ENCODE measurements at places on chromosomes 4 and X.

- no peak for DNase-seq
These were observed 112.6 kb downstream of the GABRA2 start for GRCh38 chr4:46277165-46277951.

DNA sequence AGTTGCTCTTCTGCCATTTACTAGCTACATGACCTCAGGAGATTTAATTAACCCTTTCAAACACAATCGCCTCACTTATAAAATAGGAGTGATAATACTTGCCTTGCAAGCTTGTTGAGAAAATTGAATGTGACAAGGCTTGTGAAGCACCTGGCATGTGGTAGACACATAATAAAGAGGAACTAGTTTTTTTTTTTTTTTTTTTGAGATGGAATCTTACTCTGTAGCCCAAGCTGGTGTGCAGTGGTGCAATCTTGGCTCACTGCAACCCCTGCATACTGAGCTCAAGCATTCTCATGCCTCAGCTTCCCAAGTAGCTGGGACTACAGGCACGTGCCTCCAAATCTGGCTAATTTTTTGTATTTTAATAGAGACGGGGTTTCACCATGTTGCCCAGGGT is 73.7 kb upstream of the STIM2 start:
- DNase-seq = no peak

- peak; percentile 82 for DNase-seq
These were observed 28.6 kb upstream of the TMEM154 start for GRCh38 chr4:152708361-152708760.

- DNase-seq = no peak
These were observed 26.9 kb downstream of the C4orf46 start for GRCh38 chr4:158644760-158645159.

DNA sequence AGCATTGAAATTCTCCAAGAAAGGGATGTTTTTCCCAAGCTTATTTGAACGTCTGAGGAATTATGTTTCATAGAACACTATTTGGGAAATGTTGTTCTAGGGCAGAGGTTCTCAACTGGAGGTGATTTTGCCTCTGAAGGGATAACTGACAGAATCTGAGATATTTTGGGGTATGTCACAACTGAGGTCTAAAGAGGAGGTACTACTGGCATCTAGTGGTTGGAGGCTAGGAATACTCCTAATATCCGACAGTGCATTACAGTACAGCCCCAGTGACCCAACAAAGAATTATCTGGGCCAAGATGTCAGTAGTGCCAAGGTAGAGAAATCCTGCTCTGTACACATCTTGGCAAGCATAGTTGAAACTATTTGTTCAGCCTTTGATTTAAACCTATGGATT is 6.4 kb downstream of the HSPA4L start:
- DNase-seq = no peak

GRCh38 chrX:110436523-110436922 is 77.9 kb downstream of the RTL9 start:
- peak; percentile 16 for DNase-seq

DNA sequence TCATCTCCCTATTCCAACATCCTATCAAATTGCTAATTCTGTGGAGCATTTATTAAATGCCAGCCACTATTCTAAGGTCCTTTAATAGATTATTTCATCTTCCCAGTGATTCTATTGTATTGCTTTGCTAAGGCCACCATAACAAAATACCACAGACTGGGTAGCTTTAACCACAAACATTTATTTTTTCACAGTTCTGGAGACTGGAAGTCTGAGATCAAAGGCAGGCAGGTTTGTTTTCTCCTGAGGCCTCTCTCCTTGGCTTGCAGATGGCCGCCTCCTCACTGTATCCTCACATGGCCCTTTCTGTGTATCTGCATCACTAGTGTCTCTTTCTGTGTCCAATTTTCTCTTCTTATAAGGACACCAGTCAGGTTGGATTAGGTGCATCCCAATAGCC is 64.5 kb downstream of the CPE start:
- DNase-seq = no peak

DNA sequence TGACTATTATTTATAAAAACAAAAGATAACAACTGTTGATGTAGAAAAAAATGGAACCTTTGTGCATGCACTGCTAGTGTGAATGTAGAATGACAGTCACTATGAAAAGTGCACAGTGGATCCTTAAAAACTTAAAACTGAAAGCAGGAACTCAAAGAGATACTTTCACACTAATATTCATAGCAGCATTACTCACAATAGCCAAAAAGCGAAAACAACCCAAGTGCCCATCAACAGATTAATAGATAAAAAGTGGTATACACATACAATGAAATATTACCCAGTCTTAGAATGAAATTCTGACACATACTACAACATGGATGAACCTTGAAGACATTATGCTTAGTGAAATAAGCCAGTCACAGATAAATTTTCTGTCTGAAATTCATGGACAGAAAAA is 23.8 kb downstream of the CENPC start:
- no peak for DNase-seq

DNA sequence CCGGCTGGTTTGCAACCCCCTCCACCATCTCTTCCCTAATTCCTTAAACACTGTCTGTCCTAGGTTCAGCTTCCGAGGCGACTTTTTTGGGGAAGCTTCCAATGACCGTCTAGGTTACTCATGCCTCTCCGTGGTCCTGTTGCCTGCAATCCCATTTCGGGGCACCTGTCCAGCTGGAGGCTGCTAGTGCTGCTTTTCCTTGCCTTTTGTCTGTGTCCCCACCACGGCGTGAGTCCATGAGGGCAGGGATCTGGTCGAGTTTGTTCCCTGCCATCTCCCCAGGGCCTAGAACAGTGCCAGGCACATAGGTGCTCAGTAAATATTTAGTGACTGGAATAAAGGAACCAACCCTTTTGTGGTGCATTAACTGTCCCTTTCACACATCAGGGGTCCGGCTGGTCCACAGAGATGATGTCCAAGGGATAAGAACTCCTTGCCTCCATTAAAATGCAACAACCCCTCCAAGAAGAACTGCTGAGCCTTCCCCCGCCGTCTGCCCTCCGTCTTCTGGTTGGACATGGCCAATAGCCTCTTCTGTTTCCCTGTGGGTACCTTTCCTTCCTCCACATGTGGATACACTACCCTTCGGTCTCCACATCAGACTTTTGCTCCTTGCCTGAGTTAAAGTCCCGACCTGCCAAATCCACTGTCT is 5.7 kb upstream of the SORCS2 start:
- no peak for DNase-seq

DNA sequence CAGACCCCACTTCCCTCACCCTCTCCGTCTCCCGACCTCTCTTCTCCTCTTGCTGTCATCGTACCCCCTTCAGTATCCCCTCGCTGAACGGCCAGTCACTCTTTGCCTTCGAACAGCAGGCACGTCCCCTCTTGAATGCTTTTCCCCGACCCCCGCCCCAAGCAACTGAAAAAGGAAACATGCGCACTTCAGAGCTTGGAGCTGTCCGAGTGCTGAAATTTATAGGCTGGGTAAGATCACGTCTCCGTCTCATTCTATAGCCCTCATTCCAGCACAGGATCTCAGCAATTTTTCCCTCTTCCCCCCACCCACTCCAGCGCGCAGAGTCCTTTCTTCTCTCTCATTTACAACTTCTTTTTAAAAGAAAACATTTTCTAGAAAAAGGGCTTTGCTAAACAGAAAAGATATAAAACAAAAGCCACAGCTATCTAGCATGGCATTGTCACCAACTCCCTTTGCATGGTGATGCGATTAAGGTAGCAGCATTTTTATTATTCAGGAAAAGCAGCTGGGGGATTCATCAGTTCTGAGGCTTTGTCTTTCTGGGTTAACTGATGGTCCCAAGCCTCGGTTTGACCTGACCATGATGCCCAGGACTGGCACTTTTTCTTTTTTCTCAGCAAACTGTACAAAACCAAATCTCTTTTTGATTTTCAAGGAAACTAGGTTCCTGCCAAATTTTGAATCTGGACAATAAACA is at the start of gene GLRA2:
TSS of gene GLRA2 (plus strand) at position 247 of the 700 bp plus-strand sequence. CDS start 522 bp downstream, outside the sequence.
- peak; percentile 65 for DNase-seq

DNA sequence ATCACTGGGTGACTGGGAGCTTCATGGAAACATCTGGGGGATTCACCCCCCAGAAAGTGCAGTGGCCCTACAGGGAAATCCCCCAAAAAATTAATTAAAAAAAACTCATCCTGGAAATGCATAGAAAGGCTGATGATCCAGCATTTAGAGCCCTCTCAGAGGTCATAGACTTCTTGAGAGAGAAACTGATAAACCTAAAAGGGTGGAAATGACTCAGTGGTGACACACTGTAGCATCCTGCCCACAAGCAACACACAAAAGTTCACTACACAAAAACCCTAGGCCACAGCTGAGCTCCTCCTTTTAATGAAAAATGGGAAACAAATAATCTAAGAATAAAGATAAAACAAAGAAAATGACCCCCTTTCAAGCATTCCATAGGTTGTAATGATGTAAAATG is 911.5 kb downstream of the GLUD2 start:
- DNase-seq = no peak

- no peak for DNase-seq
These were observed 138.9 kb upstream of the TRAM1L1 start for GRCh38 chr4:117224256-117224655.

DNA sequence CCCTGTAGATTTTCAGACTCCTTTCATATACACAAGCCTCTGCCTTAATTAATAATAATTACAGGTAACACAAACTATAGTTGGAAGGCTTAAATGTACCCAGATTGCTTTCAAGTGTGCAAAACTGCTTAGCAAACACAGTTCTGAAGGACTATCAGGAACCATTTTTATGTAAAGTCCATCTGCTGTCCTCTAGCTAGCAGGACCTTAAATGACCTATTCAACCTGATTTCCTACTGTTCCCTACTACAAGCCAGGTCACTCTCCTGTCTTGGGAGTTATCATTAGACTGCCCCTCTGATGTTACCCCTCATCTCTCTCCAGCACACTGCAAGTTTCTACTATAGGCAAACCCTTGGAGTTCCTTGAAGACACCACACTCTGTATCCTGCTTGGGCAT is 157.3 kb downstream of the GBA3 start:
- DNase-seq = no peak
